ENCODE measurements at places on chromosomes 3 and 15.

GRCh38 chr3:171752329-171752728 lies 58.0 kb downstream of the PLD1 start:
- DNase-seq, result no peak

GRCh38 chr15:41557673-41558399 lies 1.2 kb upstream of the TYRO3 start:
- DNase-seq, result no peak

GRCh38 chr3:50122661-50123391 lies 32.3 kb upstream of the SEMA3F start:
- DNase-seq, result no peak

DNA sequence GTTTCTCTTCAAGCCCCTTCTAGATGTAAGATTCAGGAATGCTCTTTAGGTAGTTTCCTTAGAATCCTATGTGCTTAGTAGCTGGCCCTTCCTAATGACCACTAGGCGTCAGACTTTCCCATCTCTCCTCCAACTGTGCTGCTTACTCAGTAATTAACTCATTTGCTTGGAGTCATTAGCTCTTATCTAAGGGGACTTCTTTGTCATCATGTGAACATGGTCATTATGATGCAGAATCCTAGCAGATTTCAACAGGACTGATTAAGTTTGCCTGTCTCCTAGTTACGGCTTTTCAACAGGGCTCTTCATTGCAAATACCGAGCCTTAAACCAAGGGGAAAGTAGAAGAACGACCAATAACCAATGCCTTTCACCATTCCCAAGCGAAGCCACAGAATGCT lies 46.4 kb downstream of the GJD2 start:
- DNase-seq, result no peak

DNA sequence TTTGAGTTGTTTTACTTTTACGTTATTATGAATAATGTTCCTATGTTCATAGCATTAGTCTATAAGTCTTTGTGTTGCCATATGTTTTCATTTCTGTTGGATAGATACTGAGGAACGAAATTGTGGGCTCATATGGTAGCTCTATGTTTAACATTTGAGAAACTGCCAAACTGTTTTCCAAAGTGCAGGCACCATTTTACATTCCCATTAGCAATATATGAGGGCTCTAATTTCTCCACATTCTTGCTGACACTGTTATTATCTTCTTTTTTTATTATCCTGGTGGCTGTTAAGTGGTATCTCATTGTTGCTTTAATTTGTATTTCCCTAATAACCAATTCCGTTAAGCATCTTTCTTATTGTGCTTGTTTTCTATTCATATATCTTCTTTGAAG lies 1.8 kb upstream of the PIK3R4 start:
- DNase-seq, result no peak

DNA sequence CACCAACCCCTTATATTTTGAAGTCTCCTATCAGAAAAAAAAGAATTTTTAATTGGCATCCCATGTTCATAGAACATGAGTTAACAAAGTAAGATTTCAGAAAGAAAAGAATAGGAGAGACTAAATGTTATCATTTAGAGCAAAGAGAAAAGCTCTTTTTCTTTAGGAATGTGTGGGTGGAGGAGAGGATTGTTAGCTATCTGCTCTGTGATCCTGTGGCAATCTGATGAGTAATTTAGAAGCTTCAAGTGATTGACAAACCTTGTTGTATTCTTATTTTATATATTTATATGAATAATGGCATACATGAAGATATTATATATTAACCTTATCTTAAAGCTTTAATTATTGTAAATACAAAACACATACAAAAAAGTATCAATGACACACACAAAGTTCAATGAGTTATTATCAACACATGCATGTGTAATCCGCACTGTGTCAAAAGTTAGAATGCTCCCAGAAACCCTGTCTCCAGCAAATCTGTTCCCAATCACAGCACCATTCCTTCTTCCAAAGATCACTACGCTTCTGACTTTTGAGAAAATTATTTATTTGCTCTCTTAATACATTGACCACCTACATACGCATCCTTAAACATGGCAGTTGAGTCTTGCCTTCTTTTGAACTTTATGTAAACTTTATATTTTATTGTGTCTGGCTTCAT lies 907.4 kb downstream of the MCTP2 start:
- no peak for DNase-seq

GRCh38 chr15:101148166-101148880 lies 103.5 kb downstream of the CHSY1 start:
- no peak for DNase-seq

- DNase-seq, result no peak
Measured at GRCh38 chr15:31442699-31443111, 116.1 kb downstream of the KLF13 start.

All from DMS153 (cell line).